Stimulated activated CD8-positive, alpha-beta memory T cell treated with anti-CD3 and anti-CD28 coated beads, Interleukin-15, amount 100 ng/mL, for 4 hours (primary cell): ENCODE measurements at places on chromosomes 4 and X.

- DNase-seq = no peak
These were observed 95.5 kb downstream of the CXCL13 start for GRCh38 chr4:77701121-77701520.

DNA sequence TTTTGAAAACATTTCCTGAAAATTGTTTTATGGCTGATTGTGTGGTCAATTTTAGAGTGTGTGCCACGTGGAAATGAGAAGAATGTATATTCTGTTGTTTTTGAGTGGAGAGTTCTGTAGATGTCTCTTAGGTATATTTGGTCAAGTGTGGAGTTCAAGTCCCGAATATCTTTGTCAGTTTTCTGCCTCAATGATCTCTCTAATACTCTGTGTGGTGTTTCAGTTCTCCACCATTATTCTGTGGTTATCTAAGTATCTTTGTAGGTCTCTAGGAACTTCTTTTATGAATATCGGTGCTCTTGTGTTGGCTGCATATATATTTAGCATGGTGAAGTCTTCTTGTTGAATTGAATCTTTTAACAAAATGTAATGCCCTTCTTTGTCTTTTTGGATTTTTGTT, 113.3 kb downstream of the LINC00632 start:
- no peak for DNase-seq

DNA sequence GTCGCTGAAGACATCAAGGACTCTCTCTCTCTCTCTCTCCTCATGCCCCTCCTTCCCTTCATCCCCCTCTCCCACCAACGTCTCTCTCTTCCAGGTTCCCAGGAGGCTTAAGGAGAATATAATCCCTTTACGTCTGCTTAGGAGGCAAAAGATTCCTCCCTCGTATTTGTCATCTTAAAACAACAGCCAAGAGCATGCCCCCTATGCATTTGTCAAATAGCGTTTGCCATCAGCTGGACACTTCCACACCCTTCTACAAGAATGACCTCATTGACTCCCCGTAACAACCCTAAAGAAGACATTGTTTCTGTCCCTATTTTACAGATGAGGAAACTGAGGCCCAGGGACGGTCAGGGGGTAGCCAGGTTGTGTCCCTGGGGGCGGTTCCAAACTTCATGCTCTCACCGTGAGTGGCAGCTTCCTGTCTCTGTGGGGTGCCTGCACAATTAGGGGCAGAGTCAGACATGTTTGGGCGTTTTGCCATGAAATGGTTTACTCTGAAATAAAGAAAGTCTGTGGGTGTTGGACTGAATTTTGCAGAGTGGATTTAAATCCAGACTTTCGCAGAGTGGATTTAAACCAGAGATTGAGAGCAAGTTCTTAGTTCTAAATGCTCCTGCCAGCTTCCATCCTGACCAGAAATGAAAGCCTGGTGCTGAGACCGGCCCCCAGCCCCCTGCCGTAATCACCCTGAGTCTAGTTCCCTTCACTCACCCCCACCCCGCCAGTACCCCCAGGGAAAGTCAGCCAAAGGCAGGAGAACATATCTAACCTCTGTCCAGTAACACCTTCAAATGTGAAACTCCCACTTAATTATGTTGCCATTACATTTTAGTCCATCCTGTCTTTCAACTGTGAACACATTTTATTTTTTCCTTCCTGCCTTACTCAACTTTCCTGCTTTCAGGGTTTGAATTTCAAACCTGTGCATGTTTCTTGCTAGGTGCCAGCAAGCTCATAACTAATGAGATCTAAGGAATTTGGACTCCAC, 44.3 kb upstream of the TBL1X start:
- no peak for DNase-seq

GRCh38 chr4:39621582-39621981, 17.1 kb downstream of the SMIM14 start:
- no peak for DNase-seq

DNA sequence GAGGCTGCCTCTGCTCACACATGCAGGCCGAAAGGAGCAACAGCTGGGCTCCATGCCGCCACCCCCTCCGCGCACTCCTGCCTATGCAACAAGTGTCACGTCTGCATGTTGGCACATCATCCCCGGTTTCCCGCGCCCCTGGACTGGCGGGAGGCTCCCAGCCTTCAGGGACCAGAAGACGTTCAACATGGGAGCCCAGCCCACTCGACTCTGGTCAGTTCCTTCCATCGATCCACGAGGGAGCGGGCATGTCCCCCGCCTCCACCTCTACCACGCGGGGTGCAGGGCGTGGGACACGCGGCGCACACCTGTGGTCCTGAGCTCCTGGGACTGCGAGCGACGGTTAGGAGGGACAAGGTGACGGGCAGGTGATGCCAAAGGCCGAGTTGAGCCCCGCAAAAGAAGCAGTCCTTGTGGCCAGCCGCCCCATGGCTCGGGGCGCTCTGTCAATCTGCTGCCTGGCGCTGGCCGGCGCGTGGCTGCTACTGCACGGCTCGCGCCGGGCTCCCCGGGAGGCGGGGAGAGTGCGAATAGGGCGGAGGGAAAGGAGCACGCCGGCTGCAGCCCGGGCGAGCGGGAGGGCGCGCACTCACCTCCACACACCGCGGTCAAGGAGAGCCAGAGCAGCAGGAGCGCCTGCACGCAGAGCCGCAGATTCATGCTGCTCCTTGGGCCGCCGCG, 645 bp downstream of the APLN start:
- DNase-seq = no peak

DNA sequence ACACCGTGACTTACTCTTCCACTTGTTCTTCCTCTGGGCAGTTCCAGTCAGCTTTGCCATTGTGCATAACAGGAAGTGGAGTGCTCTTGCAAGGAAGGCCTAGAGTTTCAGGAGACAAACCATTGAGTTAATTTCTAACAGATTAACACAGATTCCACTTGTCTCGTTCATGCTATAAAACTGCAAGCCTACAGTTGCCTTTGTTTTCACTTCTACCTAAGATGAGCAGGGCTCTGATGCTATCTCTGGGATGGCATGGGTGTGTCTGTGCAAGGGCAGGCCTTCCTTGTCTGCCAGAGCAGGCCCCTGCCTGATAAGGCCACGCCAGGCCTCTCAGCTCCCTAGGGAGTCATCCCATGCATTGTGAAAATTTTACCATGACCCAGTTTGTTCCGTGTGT, 67.7 kb upstream of the PGRMC2 start:
- no peak for DNase-seq

GRCh38 chr4:55509266-55509665, 37.4 kb downstream of the CLOCK start:
- no peak for DNase-seq

DNA sequence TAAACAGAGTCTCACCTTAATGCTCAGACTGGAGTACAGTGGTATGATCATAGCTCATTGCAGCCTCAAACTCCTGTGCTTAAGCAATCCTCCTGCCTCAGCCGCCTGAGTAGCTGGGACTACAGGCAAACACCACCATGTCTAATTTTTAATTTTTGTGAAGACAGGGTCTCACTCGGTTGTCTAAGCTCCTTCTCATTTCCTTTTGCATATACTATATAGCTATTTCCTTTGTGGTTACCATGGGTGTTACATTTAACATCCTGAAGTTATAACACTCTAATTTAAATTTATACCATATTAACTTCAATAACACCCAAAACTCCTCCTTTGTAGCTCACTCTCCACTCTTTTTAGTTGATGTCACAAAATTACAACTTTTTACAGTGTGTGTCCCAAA, 114.3 kb downstream of the DCK start:
- no peak for DNase-seq

- DNase-seq = no peak
These were observed 6.0 kb downstream of the FRG2 start for GRCh38 chr4:190020790-190021717.

DNA sequence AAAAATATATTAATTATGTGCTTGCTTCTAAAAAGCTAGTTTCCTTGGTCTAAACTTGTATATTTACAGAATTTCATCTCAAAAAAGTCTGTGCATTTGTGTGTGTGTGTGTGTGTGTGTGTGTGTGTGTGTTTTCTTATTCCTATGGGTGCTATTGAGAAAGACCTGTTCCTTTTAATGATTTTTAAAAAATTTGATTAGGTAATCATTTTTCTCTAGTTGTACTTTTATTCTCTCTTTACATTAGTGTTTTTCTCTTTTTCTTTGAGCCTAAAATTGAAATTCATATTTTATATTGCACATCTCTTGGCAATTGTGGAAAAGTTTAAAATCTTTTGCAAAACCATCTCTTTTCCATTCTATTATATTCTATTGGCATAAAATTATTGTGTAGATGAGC, 690.4 kb upstream of the NDST4 start:
- no peak for DNase-seq

DNA sequence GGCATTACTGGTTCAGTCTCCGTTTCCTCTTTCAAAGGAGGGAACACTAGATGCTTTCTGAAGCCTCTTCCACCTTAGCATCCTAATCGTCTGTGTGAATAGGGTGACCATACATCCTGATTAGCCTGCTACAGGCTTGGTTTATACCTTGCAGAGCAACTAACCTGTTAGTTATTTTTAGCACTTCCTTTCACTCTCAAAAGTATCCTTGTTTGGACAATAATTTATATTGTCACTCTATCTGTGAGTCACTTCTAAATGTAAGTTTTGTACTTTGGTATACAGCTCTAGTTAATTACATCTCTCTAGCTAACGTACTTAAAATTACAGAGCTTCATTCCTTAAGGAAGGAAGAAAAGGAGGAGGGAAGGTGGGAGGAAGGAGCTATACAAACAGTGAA, 174.5 kb downstream of the GPC3 start:
- no peak for DNase-seq

- DNase-seq = no peak
These were observed 128.7 kb upstream of the GALNT7 start for GRCh38 chr4:173039617-173040577.

GRCh38 chrX:38271154-38271716, 50.6 kb upstream of the SRPX start:
- DNase-seq = no peak

- DNase-seq = no peak
These were observed 56.5 kb downstream of the PRDM5 start for GRCh38 chr4:120865985-120866384.

DNA sequence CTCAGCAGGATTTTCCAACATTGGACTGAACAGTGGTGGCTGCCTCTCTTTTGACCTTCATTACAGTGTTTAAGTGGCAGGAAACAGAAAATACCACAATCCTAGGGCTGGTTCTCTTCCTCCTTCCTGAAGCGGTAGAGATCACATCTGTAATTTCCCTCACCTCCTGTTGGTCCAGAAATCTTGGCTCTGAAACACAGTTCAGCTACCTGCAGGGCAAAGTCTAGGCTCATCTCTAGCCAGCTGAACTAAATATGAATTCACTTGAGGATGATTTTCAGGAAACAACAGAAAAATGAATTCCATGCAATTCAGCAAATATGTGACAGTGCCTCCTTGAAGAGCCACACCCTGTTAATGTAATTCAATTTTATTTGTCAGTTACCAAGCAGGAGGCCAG, 531.9 kb downstream of the INPP4B start:
- no peak for DNase-seq

DNA sequence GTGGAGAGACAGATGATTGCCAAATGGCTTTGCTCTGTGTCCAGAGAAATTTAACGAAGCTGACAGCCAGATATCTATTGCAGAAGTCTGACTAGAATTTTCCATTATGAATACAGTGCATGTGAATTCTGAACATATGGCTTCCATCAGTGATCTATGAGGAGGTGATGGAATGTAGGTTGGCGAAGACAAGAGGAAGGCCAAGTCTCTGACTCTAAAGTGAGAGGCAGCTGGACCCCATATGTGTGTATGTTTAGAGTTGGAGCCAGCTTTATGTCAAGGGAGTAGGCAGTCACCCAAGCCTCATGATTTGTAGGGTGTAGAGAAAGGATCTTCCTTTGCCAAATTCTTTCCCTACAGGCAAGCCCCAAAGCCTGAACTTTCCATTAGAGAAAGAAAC, 76.2 kb upstream of the TEX13D start:
- no peak for DNase-seq

DNA sequence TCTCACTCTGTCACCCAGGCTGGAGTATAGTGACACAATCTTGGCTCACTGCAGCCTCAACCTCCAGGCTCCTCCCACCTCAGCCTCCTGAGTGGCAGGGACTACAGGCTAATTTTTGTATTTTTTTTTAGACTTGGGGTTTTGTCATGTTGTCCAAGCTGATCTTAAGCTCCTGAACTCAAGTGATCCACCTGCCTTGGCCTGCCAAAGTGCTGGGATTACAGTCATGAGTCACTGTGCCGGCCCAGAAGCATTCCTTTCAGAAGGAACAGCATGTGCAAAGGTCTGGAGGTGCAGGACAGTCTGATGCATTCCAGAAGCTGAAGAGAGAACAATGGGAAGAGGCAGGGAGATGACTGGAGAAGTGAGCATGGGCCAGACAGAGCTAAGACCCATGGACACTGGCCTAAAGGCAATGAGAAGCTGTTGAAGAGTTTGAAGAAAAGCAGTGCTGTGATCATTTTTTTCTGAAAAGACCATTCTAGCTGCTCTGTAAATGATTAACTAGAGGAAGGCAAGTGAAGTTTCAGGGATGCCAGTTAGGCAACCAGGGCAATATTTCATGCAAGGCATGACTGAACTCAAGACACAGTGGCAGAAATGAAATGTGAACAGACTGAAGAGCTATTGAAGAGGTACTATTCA, 43.2 kb downstream of the MANBA start:
- no peak for DNase-seq

DNA sequence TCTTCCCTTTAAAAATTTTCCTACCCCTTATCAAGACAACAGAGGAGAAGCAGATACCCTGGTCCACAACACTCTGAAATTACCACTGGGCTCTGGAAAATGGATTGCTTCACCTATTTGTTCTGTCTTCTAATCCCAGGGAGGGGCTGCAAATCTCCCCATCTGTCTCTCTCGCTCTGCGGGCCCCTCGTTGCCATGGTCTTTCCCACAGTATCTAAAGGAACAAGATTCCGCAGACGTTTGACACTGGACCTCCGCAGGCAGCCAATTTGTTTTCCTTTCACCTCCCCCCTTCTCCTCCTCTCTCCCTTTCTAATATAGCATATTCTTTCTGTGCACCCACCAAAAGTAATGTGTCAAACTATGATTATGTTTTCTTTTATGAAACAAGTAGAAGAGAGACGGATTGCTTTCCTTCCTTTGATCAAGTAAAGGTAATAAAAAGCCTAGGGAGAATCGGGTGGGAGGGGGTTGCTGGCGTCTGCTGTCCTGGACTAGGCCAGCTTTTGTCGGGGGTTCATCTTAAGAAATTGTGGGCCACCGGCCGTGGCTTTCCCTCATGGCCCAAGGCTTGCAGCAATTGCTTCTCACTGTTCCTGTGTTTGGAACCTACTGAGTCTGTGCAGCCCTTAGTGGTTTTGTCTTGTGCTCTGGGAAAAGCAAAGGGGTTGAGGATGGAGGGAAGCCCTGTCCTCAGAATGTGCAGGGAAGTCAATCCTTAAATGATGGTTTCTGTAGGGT, 81.0 kb downstream of the MGST2 start:
- DNase-seq = no peak
